ENCODE measurements at places on chromosomes 5 and 9. TPM values are rescaled to one million over a fixed set of nuclear protein-coding genes. Genes with fewer than 3 reads are reported as not detected.

- DNase-seq = peak; percentile 20
Observed at GRCh38 chr9:98913044-98913443, 30.7 kb upstream of the COL15A1 start.

- no peak for DNase-seq
Observed at GRCh38 chr5:83548581-83548980, 77.0 kb downstream of the VCAN start.

The KIF20A gene
- 65.2 TPM for total RNA-seq

DNA sequence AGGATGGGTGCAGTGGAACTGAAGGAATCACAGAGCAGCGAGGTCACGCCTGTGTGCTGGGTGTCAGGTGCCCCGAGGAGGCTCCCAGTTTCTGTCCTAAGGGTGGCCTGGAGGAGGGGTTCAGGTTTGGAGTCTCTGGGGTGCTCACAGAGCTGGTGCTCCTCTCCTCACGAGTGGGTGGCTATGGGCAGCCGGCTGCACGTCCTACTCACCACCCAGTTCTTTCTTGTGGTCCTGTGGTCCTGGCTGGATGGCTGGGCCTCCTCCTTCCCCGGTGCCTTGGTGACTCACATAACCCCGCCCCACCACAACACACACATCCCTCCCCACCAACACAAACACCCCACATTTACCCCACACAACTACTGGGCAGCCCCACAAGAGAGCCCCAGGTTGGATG, 9.9 kb upstream of the PTGS1 start:
- no peak for DNase-seq

The PCA3 gene
- total RNA-seq = not detected

The FBXL17 gene
- 5.3 TPM for total RNA-seq

- no peak for DNase-seq
Observed at GRCh38 chr9:16625811-16626210, 244.7 kb downstream of the BNC2 start.

- DNase-seq = no peak
Observed at GRCh38 chr5:132310141-132310834, 16.1 kb downstream of the SLC22A4 start.

DNA sequence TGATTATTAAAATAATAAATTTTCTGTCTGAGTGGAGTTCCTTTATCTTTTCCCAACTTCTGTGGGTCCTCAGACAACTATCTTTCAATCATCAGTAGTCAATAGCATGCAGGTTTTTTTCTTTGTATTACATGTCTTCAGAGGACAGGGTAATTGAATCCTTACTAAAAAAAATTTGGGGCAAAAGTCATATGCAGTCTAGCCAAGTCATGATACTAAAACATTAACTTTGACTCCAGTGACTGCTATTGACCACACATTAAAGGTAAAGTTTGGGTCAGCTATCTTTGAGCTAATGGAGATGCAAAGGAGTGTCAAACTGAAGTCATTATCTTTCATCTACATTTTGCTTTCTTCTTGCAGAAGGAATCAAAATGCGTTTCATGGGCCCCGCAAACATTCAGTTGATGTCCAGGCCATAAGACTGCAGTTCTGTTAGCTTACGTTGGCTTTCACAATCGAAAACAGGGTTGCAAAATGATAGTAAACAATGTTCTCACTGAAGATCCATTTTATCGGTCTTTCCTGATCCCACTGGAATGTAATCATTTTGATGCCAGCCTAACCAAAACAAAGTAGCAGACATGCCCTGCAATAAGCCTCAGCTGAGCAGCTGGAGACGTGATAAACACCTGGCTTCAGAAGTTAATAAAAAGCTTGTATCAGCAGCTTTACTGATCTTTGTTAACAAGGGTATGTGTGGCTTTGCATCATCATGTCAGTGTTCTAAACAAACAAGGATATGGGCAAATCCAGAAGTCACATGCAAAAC, 186.1 kb upstream of the PRLR start:
- DNase-seq = no peak

GRCh38 chr5:5719292-5719691, 296.8 kb downstream of the ICE1 start:
- DNase-seq = no peak

The STK10 gene
- total RNA-seq = 14.6 TPM

The FBP1 gene
- total RNA-seq = 1.9 TPM

The AQP7 gene
- total RNA-seq = not detected

GRCh38 chr5:172706796-172707195, 64.2 kb downstream of the DUSP1 start:
- DNase-seq = no peak

The AK8 gene
- total RNA-seq = 0.44 TPM

GRCh38 chr5:39423331-39423751, 1.4 kb downstream of the DAB2 start:
- peak; percentile 34 for DNase-seq
